ENCODE measurements at places on chromosomes 4 and X.

DNA sequence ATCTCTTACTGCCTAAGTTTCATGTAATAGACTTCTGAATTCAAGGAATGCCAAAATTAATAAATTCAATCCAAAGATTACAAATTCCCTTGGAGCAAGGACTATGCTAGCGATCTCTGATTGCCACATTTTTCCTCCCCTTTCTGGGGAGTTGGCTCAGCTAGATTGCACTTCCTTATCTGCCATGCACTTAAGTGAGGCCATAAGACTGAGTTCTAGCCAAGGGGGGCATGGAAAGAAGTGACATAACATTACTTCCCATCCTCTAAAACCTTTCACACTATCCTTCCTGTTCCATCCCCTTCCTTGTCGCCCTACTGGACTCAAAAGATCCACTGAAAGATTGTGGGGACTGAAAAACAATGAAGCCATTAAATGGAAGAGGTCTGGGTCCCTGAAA lies 53.8 kb upstream of the TXK start:
- no peak for DNase-seq

DNA sequence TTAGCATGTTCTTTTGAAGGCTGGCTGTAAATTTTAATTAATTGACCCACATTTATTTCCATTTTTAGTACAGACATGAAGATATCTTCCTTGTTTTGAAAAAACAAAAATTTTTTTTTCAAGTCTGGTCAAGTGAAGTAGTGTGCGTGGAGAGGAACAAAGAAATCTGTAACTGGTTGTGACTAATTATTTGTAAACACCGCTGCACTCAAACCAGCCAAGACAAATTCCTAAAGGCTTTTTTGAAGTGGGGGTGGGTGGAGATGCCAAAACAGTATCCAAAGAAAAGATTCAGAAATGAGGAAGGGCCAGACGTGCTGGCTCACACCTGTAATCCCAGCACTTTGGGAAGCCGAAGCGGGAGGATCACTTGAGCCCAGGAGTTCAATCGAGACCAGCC lies 88.3 kb downstream of the SHROOM2 start:
- DNase-seq = no peak

DNA sequence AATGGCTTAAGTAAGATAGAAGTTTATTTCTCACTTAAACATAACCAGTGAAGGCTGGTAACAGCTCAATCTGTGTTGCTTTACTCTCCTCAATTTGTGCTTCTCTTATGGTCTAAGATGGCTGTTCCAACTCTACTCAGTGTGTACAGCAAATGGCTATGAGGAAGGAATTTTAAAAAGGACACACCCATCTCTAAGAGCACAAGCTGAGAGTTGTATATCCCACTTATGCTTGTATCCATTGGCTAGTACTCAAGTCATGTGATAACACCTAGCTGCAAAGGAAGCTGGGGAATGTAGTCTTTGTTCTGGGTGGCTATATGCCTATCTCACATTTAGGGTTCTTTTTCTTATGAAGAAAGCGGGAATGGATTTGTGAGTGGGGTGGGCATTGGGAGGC lies 63.3 kb downstream of the GPAT3 start:
- no peak for DNase-seq

- DNase-seq = no peak
Measured at GRCh38 chr4:150771382-150771781, 189.4 kb downstream of the MAB21L2 start.

- DNase-seq = no peak
Measured at GRCh38 chrX:135347381-135348016, 38.2 kb downstream of the ETDC start.

- no peak for DNase-seq
Measured at GRCh38 chr4:81625422-81626417, 154.0 kb upstream of the RASGEF1B start.

DNA sequence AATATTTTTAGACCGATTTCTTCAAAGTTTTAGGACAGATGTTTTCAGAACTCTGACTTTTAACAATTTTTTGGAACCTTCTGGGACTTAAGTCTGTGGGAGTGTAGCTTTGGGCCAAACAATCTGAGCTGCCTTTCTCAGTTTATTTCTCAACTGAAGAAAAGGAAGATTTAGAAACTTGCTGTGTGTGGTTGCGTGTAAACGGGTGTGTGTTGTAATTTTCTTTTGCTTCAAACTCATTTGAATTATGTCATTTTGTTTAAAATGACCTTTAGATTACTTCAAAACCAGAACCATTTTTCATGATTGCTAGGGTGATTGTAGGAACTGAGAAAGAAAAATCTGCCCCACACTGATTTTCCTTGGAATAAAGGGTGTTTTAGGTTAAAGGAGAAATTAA lies 577.7 kb upstream of the GALNTL6 start:
- DNase-seq = no peak

- DNase-seq = no peak
Measured at GRCh38 chr4:83231620-83232076, 53.0 kb downstream of the COQ2 start.
